Activated T-helper 1 cell treated with Interleukin-2 at 50 U/mL for 16 hours (primary cell): ENCODE measurements at places on chromosomes 5 and 9.

DNA sequence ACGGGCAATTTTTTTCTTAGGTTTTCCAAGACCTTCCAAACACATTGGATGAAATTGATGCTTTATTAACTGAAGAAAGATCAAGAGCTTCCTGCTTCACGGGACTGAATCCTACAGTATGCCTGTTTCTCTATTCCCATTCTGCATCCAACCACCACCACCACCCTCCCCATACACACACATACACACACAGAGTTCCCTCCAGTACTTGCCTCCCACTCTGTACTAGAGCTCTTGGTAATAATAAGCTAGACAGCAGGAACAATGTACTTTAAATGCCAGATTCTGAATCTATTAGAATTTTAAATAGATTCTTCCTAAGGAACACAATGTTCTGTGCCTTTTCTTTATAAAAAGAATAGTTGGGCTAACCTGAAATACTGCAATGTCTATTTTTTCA, 67.4 kb downstream of the KLF9 start:
- DNase-seq = no peak

DNA sequence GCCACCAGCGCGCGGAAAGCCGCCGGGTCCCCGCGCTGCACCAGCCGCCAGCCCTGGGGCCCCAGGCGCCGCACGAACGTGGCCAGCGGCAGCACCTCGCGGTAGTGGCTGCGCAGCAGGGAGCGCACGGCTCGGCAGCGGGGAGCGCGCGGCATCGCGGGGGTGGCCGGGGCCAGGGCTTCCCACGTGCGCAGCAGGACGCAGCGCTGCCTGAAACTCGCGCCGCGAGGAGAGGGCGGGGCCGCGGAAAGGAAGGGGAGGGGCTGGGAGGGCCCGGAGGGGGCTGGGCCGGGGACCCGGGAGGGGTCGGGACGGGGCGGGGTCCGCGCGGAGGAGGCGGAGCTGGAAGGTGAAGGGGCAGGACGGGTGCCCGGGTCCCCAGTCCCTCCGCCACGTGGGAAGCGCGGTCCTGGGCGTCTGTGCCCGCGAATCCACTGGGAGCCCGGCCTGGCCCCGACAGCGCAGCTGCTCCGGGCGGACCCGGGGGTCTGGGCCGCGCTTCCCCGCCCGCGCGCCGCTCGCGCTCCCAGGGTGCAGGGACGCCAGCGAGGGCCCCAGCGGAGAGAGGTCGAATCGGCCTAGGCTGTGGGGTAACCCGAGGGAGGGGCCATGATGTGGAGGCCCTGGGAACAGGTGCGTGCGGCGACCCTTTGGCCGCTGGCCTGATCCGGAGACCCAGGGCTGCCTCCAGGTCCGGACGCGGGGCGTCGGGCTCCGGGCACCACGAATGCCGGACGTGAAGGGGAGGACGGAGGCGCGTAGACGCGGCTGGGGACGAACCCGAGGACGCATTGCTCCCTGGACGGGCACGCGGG, at the start of gene TERT:
TERT (minus strand) TSS at position 234 of the 815 bp plus-strand sequence; CDS start at position 155, 79 bp downstream.
- peak; percentile 68 for DNase-seq

- no peak for DNase-seq
Observed at GRCh38 chr5:156277290-156277689, 49.7 kb upstream of the SGCD start.

DNA sequence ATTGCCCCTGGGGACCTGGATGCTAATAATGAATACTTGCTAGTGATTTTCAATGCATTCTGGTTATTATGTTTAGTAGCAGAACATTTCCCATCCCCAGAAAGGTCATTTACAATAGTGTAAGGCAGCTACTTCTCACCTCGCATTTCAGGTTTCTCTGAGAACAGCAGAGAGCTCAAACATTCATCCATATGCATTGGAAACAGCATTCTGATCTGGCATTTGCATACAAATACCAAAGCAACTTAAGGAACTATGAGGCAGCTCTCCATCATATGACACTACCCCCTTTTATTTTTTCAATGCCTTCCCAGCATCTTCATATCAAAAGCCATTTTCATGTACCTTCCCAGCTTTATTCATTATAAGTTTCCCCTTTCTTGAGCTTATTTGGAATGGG, 6.4 kb downstream of the PPP2R2B start:
- no peak for DNase-seq

- DNase-seq = no peak
Observed at GRCh38 chr9:129703667-129704355, 38.4 kb downstream of the PRRX2 start.

GRCh38 chr9:97773723-97774122, 76.6 kb upstream of the XPA start:
- DNase-seq = no peak

- no peak for DNase-seq
Observed at GRCh38 chr9:93958819-93959682, 3.9 kb upstream of the BARX1 start.

DNA sequence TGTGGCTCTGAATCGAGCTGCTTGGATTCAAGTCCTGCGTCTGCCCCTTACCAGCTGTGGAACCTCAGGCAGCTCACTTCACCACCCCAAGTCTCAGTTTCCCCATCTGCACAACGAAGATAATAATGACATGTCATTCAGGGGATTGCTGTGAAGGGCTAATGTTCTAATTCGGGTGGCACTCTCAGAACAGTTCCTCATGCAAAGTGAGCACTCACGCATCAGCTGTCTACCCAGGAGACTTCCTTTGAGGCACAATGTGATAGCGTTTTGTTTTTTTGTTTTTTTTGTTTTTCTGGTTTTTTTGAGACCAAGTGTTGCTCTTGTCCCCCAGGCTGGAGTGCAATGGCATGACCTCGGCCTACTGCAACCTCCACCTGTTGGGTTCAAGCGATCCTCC, 56.4 kb downstream of the NTNG2 start:
- no peak for DNase-seq

DNA sequence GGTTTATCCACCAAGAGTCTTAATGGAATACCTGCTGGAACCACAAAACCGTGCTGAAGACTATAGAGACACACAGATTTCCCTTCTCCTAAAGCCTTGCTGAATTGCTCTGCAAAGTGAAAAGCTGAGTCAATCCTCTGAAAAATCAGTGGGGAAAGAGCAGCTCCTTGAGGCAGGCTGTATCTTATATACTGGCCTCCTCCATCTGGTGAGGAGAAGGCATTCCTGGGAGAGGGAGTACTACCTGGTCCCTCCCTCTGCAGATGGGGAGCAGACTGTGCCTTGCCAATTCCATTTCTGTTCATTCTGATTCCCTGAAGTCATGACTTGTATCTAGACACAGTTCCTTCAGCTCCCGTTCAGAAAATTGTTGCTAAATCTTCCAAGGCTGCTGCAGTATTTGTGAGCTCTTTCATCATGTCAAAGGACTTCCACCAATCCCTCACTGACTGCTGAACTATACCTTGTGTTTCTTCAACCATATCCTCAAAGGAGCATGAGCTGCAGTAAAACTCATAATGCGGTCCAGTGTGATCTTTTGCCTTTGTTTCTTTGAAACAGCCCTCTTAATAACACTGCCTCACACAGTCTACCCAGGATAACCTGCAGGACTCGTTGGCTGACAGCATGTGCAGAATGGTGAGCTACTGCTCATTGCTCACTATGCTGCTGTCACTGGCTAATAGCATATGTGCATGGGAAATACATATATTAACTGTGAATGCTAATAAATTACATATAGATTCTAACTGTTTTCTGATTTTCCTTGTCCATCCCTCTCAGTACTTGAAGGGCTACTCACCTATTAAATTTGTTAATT, 84.5 kb downstream of the FOXD1 start:
- no peak for DNase-seq

DNA sequence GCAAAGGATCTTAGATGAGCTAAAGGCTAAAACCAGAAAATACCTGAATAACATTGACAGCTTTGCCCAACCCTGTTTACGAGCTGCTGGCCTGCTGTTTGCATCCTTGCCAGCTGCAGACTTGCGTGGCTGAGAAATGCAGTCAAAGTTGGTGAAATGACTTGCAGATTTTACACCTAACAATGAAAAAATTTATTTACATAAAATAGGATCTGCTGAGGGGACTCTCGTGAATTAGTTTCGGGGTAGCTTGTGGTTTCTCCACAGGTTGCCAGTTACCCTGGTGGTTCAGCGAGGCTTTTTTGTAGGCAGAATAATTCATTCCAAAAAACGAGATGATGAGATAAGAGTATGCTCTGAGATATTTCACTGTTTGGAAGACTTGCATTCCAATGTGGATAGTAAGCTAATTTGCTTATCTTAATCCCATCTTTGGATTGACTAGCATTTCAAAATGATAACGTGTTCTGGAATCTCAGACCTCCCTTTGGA, 65.7 kb upstream of the FANCC start:
- DNase-seq = no peak
